ENCODE measurements at places on chromosomes 2 and 18.

- DNase-seq = no peak
Observed at GRCh38 chr2:62511636-62512035, 5.6 kb upstream of the TMEM17 start.

DNA sequence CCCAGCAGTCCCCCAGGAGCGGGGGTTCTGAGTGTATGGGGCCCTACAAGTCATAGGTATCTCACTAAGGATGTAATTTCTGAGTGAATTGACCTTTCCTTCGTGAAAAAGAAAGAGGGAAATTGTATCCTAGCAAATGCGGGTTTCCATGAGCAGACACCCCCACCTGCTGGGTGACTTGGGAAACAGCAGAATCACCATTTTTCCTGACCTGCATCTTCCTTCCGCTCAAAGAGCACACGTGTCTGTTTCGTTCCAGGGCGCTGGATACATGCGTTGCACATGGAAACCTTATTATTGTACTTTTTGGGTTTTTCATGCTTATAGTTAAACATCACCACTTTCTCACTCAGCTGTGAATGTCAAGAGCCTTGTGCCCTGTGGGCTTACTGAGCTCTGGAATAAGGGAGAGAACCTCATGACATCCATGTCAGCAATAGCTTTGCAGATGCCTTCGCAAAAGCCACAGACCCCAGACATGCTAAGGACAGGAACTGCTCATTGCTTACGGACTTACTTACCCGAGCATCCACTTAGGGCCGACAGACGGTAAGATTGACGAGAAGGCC, 132.8 kb downstream of the TPO start:
- DNase-seq = no peak

- DNase-seq = no peak
Observed at GRCh38 chr18:26424428-26425147, 123.8 kb downstream of the KCTD1 start.

DNA sequence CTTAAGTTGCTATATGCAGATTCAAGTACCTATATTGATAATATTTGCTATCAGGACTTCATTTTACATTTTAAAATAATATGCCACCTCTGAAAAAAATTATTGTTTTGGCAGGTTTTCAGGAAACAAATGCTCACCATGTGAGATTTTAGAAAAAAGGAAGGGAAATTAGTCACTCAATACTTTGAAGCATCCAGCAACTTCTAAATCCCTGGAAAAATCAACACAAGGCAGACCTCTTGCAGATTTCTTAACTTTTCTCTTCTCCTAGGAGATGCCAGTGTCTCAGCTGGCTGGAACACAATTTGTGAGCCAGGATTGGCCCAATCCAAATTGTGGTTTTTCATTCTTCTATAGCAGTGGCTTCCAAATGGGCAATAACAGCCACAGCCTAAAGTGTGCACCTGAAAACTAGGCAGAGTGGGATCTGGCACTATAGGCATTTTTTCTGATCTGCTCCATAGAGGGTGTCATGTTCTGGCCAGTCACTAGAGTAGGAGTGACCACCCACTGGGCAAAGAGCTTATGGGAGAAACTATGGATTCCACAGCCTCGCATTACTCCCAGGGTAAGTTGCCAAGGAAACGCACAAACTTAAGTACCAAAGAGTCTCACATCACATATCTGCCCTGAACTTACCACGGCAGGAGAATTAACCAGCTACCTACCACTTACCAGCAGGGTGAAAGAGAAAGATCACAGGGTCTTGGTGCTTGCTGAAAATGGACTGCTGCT, 28.1 kb upstream of the THOC1 start:
- DNase-seq = no peak

- no peak for DNase-seq
Observed at GRCh38 chr18:51169731-51170130, 27.8 kb downstream of the MEX3C start.

- DNase-seq = no peak
Observed at GRCh38 chr18:13543811-13544732, 182.3 kb downstream of the FAM210A start.

DNA sequence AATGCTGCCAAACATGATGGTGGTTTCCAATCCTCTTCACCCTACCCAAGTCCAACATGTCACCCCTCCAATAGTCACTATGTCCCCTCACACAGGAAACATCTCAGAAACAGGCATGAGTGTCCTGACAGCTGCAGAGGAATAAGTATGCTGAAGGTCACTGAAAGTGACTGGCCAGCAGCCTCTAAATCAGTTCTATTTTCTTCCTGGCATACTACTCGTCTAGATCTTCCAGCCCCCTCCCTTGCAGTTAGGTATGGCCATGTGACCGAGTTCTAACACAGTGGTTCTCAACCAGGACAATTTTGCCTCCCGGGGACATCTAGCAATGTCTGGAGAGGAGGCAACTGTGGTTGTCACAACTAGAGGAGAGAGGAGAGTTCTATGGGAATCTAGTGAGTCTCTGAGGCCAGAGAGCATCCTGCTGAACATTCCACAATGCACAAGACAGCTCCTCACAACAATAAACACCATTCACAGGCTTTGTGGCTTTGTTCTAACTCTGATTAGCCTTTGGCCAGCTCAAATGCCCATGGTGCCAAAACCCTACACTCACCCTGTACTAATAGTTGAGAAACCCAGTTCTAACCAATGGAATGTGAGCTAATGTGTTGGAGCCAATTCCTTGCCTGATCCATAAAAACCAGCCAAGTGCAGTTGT, 12.6 kb upstream of the ID2 start:
- DNase-seq = no peak
